ENCODE measurements at places on chromosomes 6 and 20.

DNA sequence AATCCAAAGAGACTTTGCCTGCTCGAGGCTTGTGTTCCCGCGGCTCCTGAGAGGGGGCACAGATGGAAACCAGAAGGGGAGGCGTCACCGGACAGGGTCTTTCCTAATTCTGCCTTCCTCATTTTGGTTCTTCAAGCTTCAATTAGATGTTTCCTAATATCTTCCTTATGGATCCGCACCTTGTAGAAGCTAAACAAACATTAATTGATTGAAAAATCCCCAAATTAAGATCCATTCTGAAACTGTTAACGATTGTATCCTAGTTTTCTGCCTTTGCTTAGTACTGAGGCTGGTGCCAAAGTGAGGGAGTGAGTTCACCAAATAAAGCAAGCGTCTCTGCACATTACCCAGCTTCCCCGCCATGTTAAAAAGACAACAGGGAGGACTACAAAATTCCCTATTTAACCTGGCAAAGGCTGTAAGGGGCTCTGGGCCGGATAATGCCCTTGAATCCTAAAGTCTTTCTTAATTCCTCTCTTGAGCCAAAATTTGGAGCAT, 123.2 kb downstream of the GPX5 start:
- DNase-seq: no peak

DNA sequence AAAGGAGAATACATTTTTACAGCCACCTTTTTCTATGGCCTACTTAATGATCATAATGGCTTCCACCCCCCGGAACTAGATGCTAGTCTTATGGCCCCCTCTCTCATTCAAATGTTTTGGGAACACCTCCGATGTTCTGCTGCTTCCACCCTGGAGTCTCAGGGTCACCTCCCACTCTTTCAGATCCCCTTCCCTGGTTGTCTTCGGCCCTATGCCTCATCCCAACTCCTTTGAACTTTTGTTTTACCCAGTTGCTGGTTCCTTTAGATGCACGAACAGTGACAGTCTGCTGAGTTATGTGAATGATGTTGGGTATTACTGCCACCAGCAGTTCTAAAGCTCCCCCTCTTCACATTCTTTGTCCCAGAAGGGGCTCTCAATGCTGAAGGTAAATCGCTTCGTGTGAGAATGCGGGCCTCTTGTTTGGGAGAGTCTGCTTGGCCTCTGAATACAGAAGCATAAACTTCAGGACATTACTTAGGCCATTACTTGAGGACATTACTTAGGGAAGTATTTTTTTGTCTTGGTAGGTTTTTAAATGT, 309.1 kb downstream of the SOX4 start:
- no peak for DNase-seq

DNA sequence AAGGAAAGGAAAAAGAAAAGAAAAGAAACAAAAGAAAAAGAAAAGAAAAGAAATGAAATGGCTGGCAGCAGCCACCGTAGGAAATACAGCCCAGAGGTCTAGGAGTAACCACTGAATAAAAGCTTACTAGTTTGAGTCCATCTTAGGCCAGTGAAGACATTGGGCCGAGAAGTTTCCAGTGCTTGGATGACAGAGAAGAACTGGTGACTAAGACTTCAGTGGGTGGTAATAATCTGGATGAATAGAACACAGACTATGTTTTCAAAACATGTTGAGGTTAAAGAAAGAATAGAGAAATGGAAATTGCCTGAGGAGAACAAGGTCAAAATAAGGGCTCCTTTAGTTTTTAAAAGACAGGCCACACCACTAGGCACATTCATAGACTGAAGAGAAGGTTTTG, 198.8 kb downstream of the ATXN1 start:
- no peak for DNase-seq

DNA sequence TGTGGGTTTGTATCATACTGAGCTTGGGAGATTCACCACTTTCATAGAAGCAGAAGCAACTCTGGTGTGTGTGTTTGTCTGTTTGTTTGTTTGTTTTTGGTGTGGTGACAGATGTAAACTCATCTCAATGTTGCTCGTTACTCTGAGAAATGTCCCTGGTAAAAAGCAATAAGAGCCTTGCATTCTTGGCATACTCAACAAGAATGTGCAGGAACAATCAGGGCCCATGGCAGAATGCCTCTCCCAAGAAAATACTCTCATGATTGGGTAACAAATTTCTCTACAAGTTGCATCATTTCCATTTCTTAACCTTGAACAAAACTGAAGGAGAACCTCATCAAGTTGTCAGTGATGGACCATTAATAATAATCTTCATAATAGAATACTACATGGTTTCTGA, 43.0 kb upstream of the PKHD1 start:
- no peak for DNase-seq

GRCh38 chr6:5636210-5637030, 370.3 kb downstream of the NRN1 start:
- DNase-seq: no peak

DNA sequence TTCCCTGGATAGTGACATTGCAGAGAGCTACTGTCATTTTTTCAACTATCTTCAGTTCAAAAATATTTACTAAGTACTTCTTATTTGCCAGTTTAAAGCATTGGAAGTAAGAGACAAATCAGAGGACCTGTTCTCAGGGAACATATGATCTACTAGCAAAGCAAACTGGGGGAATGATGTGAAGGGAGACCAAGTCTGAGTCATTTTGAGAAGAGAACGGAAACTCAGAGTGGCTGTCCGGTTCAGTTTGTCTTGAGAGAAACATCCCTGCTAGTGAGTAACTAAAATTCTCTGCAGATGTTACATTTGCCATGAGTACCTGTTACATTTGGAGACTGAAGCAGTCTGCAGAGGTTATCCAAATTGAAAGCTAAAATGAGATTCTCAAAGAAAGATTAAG, 118.3 kb downstream of the KCNQ5 start:
- DNase-seq: no peak

- no peak for DNase-seq
These were observed 8.0 kb upstream of the STX7 start for GRCh38 chr6:132520953-132521352.

DNA sequence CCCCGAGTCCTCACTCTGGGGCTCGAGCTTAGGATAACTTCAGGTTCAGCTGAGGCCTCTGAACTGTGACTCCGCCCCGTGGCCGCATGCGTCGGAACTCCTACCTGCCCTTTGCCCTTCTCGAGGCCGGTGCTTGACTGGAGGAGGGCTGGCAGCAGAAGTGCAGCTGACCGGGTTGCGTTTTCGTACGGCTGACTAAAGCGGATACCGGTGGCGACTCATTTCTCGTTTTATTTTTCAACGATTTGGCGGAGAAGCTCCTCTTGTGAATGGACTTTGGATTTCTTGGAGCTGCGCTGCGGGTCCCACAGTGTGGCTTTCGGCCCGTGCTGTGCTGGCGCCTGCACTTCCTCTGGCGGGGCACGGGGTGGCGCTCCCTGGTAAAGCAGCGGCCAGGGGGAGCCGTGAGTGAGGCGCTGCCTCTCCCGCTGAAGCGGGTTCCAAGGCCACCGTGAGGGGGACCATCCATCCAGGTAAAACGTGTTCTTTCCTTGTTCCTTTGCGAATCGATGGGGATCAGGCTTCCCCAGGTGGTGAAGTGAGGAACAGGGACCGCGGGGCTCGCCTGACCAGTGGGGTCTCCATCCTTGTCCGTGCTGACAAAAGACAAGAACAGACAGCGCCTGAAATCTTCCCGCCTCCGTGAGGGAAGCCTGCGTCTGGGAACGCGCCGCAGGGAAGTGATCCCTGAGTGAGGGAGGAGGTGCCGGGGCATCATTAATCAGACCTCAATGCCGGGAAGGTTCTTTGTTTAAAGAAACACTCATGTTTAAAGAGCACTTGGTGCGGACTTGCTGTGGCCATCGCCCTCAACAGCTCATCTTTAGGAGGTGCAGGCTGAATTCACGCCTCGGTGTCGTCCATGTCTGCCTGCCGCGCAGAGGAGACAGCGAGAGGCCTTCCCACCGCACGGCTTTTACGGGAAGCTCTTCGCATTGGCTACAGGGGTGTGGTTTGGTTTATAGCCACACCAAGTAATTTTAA, 38.8 kb downstream of the ERMARD start:
- peak; percentile 85 for DNase-seq

DNA sequence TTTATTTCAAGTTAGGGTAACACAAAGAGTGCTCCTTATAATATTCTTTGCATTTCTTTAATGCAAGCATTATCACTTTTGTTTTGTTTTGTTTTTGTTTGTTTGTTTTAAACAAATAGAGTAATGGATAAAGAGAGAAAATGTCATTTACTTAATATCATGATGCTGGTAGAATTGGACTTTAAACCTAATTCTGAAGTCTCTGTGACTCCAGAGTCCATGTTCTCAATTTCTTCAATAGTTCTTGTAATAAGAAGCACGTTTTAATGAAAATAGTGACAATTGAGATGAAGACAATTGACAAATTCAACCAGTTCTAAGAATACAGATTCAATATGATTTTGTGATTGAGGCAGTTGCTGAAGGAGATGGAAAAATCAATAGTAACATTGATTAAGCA, 30.3 kb upstream of the MANEA start:
- DNase-seq: no peak

- DNase-seq: no peak
These were observed 16.7 kb downstream of the VAPB start for GRCh38 chr20:58405504-58406291.

DNA sequence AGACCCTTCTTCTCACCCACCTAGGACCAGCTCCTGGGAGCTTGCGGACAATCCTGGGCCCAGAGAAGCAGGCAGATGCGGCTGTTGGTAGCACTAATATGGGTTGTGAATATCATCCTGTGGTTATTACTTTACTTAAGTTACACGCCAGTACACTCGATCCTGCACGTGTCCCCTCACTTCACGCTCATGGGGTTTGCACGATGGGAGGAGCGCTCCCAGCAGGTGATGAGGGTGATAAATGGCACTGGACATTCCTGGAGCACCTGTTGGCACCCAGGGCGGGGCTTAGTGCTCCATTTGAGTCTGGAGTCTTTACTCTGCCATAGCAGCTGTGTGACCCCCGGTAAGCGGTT, 335.1 kb downstream of the PREX1 start:
- no peak for DNase-seq

DNA sequence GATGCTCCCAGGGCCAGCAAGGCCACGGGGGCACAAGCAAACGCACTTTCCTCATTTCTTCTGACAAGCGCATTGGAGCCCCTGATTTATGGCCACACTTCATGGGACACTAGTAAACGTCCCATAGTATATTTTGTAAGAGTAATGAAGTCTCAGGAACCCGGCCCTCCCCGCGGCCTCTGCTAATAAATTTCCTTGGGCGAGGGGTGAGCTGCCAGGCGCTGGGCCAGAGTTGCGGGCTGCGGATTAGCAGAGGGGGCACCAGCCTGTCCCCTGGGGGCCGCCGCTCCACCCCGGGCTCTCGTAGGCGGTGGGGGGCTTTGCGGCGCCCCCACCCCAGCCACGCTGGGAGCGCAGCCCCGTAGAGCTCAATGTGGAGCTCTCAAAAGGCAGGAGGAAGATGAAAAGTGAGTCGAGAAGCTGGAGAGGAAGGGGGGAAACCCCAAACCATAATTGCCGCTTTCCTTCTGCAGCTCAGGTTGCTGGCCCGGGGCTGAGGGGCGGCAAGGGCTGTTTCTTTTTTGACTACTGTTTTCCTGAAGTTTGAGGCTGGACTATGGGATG, 173.6 kb downstream of the CDC5L start:
- DNase-seq: no peak

DNA sequence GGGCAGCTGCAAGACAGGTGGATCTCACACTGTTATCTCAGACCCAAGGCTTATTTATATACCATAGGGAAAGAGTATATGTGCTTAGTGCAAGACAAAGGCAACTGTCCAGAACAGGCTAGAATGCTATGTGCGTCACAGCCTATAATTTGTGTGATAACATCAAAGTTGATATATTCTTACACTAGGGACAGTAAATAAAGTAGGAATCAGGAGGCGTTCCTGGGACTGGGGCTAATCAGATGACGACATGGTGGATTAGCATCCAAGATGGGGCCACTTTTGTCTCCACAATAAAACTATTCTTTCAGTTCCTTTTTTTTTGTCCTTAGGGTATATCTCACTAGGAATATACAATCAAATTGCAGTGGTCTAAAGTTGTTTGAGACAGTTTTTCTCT, 54.9 kb upstream of the IER3 start:
- DNase-seq: no peak

DNA sequence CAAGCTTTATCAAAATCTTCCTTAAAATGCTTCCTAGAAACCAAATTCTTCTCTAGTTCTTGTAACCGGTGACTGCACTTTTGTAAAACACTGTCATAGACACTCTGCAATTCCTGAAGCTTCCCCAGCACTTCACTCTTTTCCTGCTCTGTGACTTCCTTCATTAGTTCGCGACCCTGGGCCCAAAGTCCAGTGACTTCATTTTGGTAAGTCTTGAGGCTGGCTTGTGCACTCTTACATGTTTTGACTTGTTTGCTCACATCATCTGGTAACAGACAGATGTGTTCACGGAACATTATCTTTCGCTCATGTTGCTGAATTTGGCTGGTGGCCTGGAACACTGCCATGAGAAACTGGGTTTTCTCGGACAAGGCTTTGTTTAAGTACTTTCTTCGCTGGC, 306.2 kb downstream of the SYNE1 start:
- no peak for DNase-seq

DNA sequence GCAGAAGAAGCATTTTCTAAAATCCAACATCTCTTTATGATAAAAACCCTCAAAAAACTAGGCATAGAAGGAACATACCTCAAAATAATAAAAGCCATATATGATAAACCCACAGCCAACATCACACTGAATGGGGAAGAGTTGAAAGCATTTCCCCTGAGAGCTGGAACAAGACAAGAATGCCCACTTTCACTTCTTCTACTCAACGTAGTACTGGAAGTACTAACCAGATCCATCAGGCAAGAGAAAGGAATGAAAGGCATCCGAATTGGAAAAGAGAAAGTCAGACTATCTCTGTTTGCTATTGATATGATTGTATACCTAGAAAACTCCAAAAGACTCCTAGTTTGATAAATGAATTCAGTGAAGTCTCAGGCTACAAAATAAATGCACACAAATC, 7.9 kb upstream of the CDK19 start:
- no peak for DNase-seq

GRCh38 chr6:109714166-109714565, 23.1 kb downstream of the FIG4 start:
- no peak for DNase-seq

DNA sequence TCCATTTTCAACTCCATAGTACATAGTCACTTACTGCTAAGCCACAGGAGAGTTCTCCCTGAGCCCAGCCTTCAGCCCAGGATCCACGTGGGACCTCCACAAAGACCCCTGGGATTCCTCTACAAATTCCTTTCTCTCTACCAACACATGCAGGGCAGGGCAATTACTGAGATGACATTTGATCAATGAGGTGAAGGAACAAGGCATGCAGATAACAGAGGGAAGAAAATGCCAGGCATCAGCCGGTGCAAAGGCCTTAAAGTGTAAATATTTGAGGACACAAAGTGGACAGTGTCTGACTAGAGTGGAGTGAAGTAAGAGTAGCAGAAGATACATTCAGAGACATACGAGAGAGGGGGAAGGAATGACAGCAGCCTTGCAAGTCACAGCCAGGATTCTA, 70.2 kb downstream of the HS3ST5 start:
- DNase-seq: no peak

DNA sequence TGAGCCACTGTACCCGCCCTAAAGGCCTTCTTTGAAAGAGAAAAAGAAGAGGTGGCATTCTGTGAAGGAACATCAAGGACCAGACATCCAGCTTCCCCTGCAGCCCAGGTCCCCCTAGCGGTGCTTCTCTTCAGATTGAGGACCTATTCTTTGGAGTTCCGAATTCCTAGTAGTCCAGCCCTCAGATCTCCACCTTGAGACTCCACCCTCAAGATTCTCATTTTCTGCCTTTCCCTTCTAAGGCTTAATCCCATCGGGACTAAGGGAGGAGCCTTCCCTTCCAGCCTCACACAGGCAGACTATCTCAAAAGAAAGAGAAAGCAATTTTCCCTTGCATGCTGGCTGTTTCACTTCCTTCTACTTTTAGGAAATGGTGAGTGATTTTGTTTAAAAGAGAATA, 32.5 kb downstream of the MUC22 start:
- DNase-seq: no peak
